ENCODE measurements at places on chromosomes 1 and 21. TPM values are rescaled to one million over a fixed set of nuclear protein-coding genes. Genes with fewer than 3 reads are reported as not detected.

GRCh38 chr1:222042120-222042519 is 300.2 kb upstream of the DUSP10 start:
- DNase-seq, result peak; percentile 55

Gene UTP11
- total RNA-seq, result 58.3 TPM

DNA sequence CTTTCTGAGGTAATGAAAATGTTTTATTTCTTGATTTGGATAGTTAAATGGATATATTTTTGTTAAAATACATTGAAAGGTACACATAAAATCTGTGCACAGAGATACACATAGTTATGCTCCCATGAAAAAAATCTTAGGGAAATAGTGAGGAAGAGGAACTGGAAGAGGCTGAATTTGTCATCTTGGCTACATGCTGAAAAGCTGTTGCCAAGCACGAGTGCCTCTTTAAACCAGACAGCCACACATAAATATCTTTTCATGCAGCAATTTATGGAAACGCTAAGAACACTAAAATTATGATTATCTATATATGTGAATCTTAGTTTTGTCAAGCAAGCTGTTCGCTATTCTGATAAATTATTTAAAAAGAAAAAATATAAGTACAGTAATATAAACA is 12.8 kb upstream of the ADAR start:
- no peak for DNase-seq

DNA sequence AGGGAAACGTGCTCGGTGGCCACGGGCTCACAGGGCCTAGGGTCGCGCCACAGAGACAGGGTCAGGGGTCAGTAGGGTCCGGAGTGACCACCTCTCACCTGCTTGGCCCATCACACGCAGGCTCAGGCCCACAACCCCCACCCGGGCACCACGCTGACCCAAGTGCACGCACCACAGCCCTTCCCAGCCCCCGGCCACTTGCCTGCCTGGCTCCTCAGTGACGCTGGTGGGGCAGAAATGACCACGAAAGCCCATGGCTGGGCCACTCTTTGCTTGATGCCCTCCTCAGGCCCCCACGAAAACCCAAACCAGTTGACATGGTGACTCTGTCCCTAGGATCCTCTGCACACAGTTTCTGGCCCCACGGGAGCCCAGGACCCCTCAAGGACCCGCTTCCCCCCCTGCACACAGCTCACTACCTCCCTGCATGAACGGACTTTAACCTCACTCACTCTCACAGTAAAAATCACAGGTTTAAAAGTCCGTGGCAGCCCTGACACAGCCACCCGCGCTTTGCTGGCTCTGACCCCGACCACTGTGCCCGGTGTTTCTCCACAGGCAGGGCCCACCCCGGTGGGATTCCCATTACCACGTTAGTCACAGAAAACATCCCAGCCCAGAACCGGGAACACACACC is 20.7 kb downstream of the NADK start:
- DNase-seq, result no peak

DNA sequence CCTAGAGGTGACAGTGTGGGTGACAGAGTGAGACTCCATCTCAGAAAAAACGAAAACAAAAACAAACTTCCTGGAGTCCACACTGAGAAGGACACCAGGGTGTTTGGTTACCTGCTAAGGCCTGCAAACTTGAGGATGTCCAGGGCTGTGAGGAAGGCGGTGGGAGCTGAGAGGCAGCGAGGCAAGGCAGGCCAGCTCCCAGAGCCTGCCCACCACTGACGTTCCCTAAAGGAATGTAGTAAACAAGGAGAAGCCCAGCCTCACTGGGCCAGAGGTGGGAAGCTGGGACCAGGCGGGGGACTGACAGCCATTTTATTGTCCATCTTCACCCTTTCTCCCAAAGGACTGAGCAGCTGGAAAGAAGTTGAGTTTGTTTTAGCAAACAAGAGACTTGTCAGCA is 24.1 kb downstream of the SHISA4 start:
- peak; percentile 73 for DNase-seq

Gene DNTTIP2
- 24.4 TPM for total RNA-seq

GRCh38 chr1:47568763-47569162 is 130.9 kb downstream of the FOXD2 start:
- DNase-seq, result no peak

GRCh38 chr1:246427611-246428010 is 79.5 kb downstream of the SMYD3 start:
- DNase-seq, result peak; percentile 55

DNA sequence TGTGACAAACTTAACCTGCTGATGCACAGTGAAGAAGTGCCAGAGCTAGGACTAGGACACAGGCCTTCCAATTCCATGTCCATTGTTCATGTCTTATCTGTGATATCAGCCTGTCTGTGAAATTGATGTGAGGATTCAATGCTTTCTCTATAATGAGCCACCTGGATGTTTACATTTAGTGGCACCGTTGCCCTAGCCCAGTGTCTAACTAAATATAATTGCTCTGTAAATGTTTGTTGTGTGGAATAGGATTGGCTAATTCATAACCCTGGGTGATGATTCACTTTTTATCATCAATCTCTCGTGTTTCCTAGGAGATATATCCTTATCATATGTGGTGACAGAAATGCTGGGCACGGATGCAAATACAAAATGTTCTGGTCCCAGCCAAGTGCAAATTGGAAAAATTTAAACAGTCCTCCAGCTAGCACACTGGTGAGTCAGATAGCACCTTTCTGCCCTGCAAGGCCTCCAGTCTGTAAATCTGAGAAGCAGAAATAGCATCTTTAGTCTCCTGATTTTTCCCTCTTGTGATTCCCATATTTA is 46.9 kb upstream of the GNG12 start:
- peak; percentile 79 for DNase-seq

DNA sequence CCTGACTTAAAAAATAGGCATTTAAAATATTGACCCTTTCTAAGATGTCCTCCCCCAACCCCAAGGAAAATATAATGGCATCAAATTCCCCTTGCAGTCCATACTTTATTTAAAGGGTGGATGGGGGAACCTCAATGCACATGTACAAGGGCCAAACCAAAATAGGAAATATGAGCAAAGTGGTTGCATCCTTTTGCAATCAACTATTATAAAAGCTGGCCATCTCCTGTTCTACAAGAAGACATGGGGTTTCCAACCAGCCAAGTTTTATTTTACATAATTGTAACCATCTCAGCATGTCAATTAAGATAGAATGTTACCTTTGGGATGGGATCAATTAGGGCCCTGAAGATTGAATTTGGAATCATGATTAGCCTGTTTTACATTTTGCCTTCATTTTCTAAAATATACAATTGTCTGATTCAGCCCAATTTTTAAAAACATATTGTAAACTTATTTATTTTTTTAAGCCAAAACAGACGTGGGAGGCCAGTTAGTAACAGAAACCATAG is 146.7 kb upstream of the NFIA start:
- DNase-seq, result no peak

DNA sequence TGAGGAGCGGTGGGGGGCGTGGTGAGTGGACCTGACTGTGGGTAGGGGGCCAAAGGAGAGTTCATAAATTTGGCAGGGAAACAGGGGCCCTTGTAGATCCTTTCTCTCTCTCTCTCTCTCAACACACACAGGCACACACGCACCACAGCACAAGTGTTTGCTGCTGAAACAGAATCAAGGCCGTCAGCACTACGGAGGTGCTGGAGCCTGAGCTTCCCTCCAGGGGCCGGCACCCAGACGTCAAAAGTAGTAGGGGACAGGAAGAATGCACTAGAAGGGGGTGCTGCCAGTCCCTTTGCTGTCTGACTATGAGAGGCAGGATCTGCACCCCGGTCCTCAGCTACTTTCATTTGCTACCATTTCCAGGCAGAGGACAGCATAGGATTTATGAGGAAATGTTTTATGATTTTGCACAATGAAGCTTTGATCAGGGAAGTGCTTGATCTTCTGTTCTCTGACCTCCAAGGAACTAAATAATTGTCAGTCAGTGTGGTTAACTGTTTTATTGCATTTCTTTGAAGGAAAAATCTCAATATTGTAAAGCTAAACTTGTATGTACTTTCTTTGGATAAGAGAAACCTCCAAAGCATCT is 74.3 kb upstream of the FAM3B start:
- DNase-seq, result no peak

Gene DENND2C
- 3.1 TPM for total RNA-seq

- peak; percentile 27 for DNase-seq
These were observed 1352.7 kb upstream of the ADGRL2 start for GRCh38 chr1:80448081-80448480.

GRCh38 chr1:32242341-32242851 is 4.6 kb upstream of the FAM167B start:
- no peak for DNase-seq

GRCh38 chr1:93549811-93550210 is 101.9 kb downstream of the FNBP1L start:
- no peak for DNase-seq

- DNase-seq, result peak; percentile 56
These were observed 50.1 kb downstream of the BRWD1 start for GRCh38 chr21:39263372-39263771.

Gene POU3F1
- total RNA-seq, result not detected

DNA sequence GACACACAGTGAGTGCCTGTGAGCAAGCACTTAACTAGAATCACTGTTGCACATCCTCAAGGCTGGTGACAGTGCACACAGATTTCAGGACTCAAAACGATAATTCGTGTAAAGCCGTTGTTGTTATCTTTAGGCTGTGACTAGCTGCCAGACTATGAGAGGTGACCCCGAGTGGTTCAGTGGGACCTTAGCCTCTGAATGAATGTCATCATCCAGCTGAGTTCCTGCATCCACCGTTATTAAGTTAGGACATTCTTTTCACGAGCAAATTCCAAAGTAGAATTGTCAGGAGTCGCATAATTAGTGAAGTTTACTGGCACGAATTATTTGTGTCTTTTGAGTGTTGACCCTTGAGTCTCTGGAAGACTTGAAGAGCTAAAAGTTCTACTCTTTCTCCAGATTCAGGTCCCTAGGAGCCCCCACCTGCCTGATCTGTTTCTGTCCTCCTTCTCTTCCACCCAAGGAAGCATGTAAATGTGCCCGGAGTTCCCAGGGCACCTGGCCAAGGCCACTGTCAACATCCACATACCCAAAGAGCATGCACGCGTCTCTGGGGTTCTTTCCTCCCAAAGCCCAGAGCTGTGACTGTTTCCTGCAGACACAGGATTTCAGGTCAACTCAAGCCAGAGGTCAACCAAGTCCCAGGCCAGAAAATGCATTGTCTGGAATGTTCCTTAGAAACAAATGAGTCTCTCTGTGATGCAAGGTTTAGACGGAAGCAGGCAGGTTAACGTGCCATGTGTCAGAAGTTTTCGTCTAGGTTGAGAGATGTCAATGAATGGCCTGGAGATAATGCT is 207.2 kb downstream of the TOMM20 start:
- peak; percentile 70 for DNase-seq

- DNase-seq, result no peak
These were observed at the start of gene ACTL8 for GRCh38 chr1:17755120-17755519. Gene ACTL8 (plus strand): TSS chr1:17755333. CDS start chr1:17823009, 67,676 bp downstream.

DNA sequence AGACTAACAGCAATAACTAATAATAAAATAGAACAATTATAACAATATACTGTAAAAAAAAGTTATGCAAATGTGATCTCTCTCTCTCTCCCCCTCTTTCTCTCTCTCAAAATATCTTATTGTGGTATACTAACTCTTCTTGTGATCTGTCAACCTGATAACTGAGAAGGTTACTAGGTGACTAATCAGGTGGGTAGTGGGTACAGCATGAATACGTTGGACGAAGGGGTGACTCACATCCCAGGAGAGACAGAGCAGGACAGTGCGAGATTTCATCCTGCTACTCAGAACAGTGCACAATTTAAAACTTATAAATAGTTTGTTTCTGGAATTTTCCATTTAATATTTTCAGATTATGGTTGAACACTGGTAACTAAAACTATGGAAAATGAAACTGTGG is 257.5 kb downstream of the LRRC40 start:
- no peak for DNase-seq

Gene CELA2B
- not detected for total RNA-seq

GRCh38 chr1:206803221-206803730 is 31.0 kb upstream of the IL10 start:
- no peak for DNase-seq

DNA sequence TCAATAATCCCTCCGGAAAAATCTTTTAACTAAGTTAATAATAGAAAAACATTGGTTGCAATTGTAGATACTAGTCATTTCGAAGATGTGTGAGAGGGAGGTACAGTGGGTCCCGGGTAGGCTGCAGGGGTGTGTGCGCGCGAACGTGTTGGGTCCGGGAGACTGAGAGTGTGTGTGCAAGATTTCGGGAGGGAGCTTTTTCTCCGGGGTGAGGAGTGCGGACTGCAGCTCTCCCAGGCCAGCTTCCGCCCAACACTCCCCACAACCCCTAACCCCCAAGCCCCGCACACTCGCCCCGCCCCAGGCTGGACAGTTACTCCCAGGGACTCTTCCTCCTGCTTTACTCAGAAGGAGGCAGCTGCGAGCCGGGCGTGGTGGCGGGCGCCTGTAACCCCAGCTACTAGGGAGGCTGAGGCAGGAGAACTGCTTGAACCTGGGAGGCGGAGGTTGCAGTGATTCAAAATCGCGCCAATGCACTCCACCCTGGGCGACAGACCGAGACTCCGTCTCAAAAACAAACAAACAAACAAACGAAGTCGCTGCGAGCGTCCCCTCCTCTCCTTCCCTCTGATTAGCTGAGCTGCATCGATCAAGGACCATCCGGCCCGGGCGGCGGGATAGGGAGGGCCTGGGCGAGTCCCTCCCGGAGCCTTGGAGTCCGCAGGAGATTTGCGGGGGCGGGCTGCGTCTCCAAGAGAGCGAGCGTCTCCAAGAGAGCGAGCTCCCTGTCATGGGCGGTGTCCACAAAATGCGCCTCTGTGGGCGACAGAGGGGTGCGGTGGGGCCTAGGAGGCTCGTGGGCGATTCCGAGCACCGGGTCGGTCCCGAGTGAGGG is 28.3 kb upstream of the PPM1J start:
- DNase-seq, result peak; percentile 19

GRCh38 chr1:65230731-65231481 is 78.4 kb upstream of the DNAJC6 start:
- no peak for DNase-seq

DNA sequence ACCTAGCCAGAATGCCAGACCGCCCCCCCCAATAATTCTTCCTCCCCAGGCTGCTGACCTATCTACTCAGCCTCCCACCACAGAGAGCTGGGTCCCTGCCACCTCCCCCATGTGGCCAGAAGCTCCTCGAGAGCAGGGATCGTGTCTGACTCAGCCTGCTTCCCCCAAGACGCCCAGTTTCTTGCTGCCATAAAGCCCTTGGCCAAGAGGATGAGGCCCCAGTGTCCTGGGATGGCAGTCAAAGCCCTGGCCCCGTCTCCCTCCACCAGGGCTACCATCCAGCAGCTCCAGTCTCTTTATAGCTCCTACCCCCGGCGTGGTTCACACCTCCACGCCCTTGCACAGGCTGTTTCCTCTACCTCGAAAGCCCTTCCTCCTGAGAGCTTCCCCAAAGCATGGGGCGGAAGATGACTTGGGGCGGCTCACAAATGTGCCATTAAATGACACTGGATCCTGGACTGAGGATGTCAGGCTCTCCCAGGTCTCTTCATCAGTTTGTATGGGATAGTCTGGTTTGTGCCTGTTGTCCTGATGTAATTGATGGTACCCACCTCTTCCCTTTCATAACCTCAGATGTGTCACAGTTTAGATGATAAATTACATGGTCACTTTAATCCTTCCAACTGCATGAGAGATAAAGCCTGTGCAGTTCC is 13.2 kb downstream of the ADGRB2 start:
- peak; percentile 77 for DNase-seq

- no peak for DNase-seq
These were observed 3.1 kb upstream of the DOCK7 start for GRCh38 chr1:62691062-62691844.

All from IMR-90 (cell line).